ENCODE measurements at places on chromosomes 1 and 21.

DNA sequence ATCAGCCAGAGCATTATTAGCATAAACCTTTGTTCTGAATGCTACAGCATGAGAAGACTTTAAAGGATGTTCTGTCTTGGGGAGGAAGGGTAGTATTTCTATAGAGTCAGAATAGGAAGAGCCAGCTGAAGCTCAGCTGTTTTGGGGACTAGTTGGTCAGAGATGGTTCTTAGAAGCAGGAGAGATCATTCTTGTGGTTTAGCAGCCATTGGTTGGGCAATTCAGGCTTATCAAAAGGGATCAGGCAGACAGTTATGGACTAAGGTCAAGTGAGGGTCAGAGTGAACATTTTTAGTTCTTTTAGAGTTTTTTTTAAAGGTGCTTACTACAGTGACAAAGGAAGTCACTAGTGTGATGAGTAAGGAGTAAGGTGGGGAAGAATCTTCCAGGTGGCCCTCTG lies 245.5 kb downstream of the RPS6KC1 start:
- no peak for DNase-seq

DNA sequence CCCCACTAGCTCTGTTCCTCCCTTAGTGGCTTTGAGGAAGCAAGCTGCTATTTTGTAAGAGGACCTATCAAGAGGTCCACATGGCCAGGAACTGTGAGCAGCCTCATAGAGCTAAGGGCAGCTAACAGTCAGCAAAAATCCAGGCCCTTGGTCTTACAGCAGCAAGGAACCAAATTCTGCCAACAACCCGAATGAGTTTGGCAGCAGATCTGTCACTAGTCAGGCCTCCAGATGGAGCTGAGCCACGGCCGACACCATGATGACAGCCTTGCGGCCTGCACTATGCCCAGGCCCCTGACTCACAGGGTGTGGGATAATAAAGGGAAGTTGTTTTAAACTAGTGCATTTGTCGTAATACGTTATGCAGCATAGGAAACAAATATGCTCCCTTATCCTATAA lies 28.0 kb upstream of the H3-3A start:
- no peak for DNase-seq

GRCh38 chr1:93554883-93555872 lies 107.3 kb downstream of the FNBP1L start:
- DNase-seq = no peak

- no peak for DNase-seq
Observed at GRCh38 chr1:243883551-243883950, 33.5 kb upstream of the AKT3 start.

All from activated T-helper 1 cell treated with anti-CD3 and anti-CD28 coated beads, Interleukin-2, amount 50 U/mL, for 16 hours (primary cell).